Vagina (tissue), 2 donors: ENCODE measurements at places on chromosomes 1 and 21.

DNA sequence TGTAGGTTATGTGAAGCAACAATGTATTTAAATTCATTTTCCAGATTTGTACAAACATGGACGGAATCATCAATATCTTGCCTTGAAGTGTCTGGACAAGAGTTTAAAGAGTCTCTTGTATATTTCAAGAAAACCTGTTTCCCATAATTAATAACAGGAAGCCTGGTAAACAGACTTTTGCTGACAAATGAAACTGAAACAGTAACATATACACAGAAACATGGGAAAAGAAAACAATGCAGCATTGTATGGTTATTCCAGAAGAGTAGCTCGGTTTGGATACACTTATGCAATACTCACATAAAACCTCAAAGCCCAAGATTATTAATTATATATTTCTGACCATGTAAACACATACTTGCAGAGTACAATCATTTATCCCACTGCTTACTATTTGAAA, 265.5 kb downstream of the PTPRC start:
- no peak for DNase-seq

GRCh38 chr1:52424231-52424636, 19.8 kb downstream of the PRPF38A start:
- no peak for DNase-seq

DNA sequence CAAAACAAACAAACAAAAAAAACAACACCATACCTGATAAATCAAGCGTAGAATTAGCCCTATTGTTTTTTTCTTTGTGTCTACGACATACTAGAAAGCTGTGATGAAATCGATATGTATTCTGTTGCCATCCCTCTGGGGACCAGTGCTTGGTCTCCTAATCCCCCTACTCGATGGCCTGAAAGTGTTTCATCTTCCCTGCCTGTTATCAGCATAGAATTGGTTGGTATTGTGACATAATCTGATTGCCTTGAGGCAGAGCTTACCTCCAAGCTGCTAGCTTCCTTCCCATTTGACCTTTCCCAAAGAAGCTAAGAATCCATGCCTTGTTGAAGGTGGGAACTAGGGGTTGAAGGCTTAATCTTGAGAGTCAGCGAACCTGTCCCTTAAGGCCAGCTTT, 40.7 kb upstream of the PIGV start:
- no peak for DNase-seq

DNA sequence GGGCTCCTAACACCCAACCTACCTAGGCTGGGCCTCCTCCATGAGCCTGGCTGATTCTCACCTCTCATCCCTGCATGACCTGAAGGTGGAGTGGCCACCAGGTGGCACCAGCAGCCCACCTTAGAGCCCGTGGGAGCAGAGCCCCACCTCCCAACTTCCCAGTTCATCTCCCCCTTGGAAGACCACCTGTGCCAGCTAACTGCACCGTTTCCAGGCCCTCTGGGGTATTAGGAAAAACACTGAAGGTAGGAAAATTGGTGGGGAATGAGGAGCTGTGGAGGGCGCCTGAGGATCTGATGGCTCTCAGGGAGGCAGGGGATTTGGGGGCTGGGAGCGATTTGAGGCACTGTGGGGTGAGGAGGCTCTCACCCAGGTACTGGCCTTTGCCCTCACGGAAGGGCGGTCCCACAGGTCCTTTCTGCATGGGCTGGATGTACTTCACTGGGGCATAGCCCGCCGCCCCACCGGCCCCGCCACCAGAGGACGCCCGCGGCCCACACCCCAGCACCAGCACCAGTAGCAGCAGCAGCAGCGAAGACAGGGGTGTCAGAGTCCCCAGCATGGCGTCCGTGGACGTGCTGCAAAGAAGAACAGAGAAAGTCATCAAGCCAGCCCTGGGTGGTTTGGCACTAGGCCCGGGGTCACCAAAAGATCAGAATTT, 11.1 kb downstream of the ADPRS start:
- DNase-seq, result no peak

- no peak for DNase-seq
Measured at GRCh38 chr1:79792219-79792930, 785.8 kb upstream of the ADGRL4 start.

DNA sequence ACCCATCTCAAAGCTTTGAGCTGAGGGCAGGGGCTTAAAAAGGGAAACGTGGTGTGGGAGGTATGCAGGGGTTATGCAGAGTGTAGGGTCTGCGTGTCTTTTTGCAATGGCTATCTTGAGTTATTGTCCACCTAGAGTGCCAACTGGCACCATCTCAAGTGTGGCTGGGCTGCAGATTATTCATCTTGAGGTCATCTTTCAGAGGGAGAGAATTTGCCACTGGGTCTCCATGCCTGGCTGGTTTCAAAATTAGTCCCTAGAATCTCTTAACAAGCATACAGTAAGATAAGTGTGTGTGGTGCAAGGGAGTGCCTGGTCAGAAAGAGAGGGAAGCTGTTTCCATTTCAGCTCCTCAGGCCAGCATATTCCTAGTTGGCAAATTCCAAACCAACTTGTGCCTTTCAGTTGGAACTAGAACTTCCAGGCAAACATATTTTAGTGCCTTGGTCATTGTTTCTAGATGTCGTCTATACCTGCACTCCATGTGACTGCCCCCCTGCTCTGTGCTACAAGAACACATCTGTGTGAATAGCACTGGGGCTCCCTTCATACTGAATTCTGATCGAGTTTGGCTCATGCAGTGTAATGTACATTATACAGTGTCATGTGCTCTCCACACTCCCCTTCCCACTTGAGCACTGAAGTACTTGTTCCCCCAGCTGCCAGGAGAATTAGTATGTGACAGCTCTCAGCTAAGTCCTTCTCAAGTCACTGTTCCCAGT, 5.0 kb upstream of the OR2T8 start:
- DNase-seq, result no peak
